Activated CD4-positive, alpha-beta T cell treated with anti-CD3 and anti-CD28 coated beads for 24 hours (primary cell): ENCODE measurements at places on chromosomes 1 and 21.

GRCh38 chr1:245263529-245264095, 108.8 kb downstream of the KIF26B start:
- DNase-seq, result no peak

DNA sequence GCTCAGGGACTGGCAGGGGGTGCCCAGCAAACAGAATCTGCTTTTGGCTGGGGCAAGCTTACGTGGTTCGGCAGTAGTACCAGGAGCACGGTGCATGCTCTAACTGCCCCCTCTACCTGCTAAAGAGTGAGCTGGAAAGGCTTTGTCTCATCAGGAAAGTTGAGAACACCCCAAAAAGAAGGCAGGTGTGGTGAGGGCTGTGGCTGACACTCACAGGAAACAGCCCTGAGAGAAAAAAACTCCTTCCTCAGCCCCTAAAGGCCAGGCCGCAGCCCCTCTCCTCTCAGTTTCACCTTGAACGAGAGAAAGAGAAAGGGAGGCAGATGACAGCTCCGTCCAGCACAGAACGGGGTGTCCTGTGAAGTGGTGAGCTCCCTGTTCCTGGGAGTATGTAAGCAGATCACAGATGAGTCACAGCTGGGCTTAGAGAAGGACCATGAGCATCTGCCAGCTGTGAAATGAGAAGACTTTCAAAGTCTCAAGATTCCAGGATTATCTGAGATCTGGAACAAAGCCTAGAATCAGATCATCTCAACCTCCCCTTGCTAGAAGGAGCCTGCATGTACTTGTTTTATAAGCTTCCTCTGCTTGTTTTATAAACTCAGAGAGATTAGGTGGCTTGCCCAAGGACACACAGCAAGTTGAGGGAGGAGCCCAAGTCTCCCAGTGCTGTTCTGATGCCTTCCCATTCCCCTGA, 13.4 kb downstream of the LAPTM5 start:
- DNase-seq, result no peak

- no peak for DNase-seq
Measured at GRCh38 chr1:244205171-244205570, 154.1 kb downstream of the ZBTB18 start.

GRCh38 chr1:57578680-57579079, 154.8 kb upstream of the DAB1 start:
- DNase-seq, result no peak

DNA sequence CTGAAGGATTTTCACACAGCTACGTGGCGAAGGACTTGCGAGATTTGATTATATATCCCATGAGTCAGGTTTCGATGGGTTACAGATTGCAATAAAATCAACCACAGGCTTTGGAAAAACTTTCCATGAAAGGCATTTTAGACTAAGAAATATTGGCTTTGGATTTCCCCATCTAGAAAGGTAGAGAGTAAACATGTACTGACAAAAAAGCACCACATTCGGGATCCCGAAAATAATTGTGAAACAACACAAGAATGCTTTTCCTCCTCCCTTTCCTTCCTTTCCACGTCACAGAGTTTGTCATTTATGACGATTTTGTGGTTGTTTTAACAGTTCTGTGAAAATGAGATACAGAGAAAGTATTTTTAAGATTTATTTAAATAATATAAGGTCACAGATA, 38.5 kb downstream of the TGFB2 start:
- DNase-seq, result no peak

DNA sequence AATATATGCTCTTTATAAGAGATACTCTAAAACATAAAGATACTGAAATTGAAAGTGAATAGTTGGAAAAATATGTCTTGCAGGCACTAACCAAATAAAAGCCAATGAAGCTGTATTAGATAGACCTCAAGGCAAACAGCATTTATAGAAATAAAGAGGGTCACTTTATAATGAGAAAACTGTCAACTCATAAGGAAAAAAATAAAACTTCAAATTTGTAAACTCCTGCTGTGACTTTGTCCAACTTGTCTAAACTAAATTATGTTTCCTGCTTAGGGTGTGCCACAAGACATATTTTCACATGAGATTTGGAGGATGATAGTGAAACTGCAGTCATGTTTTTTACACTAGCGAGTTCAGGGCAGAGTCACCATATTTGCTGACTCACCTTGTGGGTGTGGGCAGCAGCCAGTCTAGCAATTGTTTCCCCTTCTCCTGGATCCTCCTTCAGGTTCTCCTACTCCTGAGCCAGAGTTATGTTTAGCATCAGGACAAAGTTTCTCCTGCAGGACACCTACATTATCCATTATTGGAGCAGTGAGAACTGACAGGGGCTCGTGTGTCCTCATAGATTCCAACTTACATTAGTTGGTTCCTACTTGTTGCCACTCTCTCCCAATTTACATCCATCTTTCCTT, 43.8 kb downstream of the CD53 start:
- DNase-seq, result no peak

DNA sequence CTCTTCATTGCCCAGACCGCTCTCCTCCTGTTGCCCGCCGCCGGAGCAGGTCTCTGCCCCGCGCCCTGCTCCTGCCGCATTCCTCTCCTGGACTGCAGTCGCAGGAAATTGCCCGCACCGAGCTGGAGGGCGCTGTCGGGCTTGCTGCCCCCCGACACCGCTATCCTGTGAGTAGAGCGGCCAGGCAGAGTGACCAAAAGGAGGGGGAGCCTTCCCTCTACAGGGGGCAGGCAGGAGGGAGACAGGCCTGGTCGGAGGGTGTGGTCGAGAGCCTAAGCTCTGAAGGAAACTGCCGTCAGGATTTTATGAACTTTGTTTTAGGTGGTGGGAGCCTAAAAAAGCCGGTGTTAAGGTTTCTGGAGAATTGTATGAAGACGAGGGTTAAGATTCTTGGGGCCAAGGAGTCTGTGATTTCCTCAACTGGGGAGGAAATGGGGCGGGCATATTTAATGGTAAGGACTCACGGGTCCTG, 517 bp downstream of the LRIG2 start:
- no peak for DNase-seq

- no peak for DNase-seq
Measured at GRCh38 chr1:192892934-192893333, 84.1 kb downstream of the RGS2 start.

- no peak for DNase-seq
Measured at GRCh38 chr1:156493742-156494141, 6.8 kb downstream of the MEF2D start.
